Sigmoid colon (tissue), 7 donors: ENCODE measurements at places on chromosomes 6 and 20. TPM values are rescaled to one million over a fixed set of nuclear protein-coding genes. Genes with fewer than 3 reads are reported as not detected.

GRCh38 chr20:4061987-4062386 is 46.6 kb upstream of the RNF24 start:
- DNase-seq, result no peak

- DNase-seq, result no peak
Measured at GRCh38 chr6:43914272-43915147, 144.5 kb downstream of the VEGFA start.

DNA sequence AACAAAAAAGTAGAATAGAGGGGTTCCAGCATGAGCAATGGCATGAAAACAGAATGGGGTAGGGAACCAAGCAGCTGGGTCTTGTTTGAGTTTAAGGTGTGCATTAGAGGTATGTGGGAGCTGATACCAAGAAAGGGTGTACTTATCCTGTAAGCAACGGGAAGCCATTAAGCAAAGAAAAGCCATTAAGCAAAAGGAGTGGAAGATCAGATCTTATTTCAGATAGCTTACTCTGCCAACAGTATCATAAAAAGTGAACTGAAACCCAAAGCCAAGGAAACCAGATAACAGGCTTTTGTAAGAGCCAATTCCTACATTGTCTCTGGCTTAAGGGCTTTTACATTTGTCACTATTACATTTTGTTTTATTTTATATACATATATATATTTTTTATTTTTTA is 21.3 kb upstream of the BEND6 start:
- no peak for DNase-seq

- DNase-seq, result peak; percentile 89
Measured at GRCh38 chr6:125789576-125790357, 993 bp upstream of the NCOA7 start.

- no peak for DNase-seq
Measured at GRCh38 chr6:155036907-155037306, 41.8 kb downstream of the TIAM2 start.

DNA sequence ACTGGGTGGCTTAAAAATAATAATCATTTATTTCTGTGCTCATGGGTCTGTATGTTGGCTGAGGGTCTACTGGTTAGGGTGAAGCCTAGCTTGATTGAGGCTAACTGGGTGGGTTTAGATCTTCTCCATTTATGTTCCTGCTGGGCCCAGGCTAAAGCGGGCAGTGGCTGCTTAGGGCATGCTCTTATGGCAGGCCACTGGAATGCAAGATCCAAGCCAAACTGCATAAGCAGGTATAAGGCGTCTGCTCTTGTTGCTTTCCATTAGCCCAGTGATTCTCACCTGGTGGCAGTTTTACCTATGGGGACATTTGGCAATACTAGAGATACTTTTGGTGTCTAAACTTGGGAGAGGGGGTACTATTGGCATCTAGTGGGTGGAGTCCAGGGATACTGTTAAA is 44.5 kb downstream of the QKI start:
- no peak for DNase-seq

GRCh38 chr6:118542184-118542952 is 5.7 kb upstream of the PLN start:
- DNase-seq, result no peak

DNA sequence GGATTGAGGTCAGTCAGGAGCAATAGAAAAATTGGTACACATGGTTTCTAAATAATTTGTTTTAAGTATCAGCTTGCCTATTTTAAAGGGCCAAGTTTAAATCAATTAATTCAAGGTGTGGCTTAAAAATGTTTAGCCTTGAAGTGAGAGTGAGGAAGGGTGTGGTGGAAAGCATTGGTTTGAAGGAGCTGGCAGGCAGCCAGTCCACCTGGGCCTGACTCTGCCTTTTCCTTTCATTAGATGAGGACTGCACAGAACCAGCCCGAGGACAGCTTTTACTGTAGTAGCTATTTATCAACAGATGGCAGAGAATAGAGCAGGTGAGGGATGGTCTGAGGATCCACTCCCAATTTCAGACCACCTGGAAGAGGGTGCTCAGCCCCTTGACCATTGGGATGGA is 42.4 kb downstream of the DHX35 start:
- no peak for DNase-seq

DNA sequence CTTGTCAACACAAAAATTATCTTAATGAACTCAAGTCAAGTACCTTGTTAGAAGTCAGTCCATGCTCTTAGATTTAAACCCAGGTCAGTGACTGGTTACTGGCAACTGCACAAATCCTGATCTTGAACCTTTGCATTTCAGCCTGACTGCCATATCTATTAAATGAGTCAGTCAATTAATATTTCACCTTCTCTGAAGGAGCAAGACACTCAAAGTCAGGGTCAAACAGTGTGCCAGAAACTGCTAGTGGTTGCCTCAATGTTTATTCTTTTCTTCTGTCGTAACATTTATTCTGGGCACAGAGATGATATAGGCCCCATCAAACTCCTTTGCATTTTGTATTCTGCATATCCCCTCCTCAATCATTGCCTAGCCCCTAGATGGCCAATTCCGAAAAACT is 193.9 kb upstream of the MOCS1 start:
- no peak for DNase-seq

GRCh38 chr6:163842467-163842866 is 427.9 kb downstream of the QKI start:
- no peak for DNase-seq

DNA sequence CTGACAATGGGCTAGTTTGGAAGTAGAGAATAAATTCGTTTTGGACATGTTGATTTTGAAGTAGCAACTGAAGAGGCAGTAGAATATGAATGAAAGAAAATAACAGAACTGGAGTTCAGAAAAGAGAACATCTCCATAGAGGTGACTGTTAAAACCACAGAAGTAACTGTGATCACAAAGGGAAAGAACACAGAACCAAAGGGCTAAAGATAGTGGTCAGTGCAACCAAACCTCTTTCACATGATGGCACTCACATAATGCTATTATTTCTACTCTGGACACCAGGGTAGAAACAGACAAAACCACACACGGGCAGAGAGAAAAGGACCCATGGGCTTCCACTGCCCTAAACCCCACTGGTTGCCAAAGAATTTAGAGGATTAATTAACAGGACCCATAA is 58.5 kb downstream of the CDK19 start:
- no peak for DNase-seq

GRCh38 chr6:143356101-143356880 is 94.2 kb downstream of the ADAT2 start:
- no peak for DNase-seq

DNA sequence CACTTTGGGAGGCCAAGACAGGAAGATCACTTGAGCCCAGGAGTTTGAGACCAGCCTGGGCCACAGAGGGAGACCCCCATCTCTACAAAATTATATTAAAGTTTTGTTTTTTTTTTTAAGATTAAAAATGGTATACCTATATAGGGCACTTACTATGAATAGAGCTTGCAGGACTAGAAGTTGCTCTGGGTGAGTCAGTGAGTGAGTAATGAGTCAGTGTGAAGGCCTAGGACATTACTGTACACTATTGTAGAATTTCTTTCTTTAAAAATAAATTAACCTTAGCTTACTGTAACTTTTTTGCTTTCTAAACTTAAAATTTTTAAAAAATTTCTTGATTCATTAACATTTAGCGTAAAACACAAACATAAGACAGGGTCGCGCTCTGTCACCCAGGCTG is 29.7 kb downstream of the STK35 start:
- peak; percentile 26 for DNase-seq

- peak; percentile 96 for DNase-seq
Measured at GRCh38 chr6:41545703-41546474, at the start of gene FOXP4. Gene FOXP4, plus strand, starts transcription at chr6:41546381. Its CDS starts 19,380 bp downstream, at chr6:41565761.

- no peak for DNase-seq
Measured at GRCh38 chr6:126359936-126360537, 20.1 kb downstream of the CENPW start.

HLA-DQA1 gene
- polyA plus RNA-seq, result 129 TPM

SLC4A11 gene
- polyA plus RNA-seq, result not detected

CFB gene
- polyA plus RNA-seq, result 118 TPM

UBR2 gene
- 9.0 TPM for polyA plus RNA-seq

SEL1L2 gene
- not detected for polyA plus RNA-seq
